ENCODE measurements at places on chromosomes 5 and 9.

DNA sequence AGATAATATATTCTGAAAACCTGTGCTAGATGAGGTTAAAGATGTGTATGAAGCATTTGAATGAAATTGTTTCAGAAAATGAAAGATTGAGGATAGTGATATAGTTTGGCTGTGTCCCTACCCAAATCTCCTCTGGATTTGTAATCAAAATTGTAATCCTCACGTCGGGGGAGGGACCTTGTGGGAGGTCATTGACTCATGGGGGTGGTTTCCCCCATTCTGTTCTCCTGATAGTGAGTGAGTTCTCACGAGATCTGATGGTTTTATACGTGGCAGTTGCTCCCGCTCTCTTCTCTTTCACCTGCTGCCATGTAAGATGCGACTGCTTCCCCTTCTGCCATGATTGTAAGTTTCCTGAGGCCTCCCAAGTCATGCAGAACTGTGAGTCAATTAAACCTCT is 2.0 kb upstream of the TEX48 start:
- DNase-seq, result no peak

- no peak for DNase-seq
These were observed 108.5 kb upstream of the TXNDC8 start for GRCh38 chr9:110446171-110446570.

- DNase-seq, result no peak
These were observed 51.9 kb upstream of the JAK2 start for GRCh38 chr9:4933177-4933576.

- no peak for DNase-seq
These were observed 13.9 kb downstream of the LRRC70 start for GRCh38 chr5:62592558-62592957.

DNA sequence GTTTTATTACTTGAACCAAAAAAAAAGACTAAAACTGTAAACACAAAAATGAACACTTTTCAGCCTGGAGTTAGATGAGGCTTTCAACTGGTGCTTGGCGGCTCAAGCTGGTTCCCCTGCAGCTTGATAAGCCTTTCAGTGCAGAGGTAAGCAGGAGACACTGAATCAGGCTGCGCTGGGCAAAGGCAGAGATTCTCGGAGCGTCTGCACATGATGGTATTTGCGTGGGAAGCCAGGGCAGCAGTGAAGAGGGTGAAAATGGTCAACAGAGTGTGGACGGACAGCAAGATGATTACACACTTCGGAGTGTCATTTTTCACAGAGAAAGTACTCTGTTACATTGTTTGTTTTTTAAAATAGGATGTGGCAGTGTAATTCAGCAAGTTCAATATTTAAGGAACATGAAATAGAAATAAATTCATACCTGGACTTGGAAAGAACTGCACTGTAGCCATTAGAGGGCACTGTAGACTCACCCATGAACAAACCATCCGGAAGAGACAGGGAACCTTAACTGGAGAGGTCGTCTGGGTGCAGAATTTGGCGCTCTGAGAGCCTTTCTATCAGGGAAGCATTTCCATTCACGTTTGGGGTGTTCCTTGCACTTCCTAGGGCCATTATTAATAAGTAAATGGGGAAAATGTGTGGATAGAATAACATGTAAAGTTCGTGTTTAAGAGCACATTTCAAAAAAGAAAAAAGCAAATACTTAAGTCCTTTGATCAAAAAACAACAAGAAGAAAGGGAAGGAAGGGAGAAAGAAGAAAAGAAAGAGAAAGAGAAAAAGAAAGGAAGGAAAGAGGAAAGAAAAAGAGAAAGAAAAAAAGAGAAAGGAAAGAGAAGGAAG is 69.8 kb downstream of the ICE1 start:
- no peak for DNase-seq

GRCh38 chr5:137481596-137481995 is 17.5 kb downstream of the SPOCK1 start:
- DNase-seq, result no peak

- no peak for DNase-seq
These were observed 75.7 kb upstream of the IRX4 start for GRCh38 chr5:1958211-1959010.

DNA sequence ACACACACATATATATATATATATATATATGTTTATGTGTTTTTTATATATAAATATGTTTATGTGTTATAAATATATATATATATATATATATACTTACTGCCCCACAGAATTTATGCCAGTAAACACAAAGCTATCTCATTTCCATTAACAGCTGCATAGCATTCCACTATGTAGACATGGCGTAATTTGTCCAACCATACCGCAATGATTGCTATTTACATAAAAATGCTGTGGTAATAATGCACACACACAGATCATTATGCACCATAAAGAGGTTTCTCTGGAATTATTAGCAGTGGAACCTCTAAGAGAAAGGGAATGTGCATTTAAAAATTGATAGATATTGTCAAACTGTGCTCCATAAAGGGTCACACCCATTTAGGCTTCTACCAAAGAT is 150.1 kb downstream of the CEP120 start:
- no peak for DNase-seq

DNA sequence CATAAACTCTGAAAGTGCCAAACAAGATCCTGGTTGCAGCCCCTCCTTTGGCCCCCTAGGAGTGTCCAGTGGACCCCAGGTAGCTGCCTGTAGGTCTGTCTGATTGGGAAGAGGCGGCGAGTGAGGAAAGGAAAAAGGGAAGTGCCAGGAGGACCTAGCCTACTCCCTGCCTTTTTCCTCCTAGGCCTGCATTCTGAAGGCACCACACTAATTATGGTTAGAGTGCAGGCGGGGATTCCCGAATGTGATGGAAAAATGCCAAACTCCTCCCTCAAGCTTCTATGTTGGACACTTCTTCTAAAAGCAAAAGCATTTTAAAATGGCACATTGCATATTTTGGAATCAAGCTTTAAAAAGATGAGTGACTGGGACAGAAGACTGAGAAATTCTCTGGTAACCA is 83.2 kb upstream of the SMIM15 start:
- no peak for DNase-seq

DNA sequence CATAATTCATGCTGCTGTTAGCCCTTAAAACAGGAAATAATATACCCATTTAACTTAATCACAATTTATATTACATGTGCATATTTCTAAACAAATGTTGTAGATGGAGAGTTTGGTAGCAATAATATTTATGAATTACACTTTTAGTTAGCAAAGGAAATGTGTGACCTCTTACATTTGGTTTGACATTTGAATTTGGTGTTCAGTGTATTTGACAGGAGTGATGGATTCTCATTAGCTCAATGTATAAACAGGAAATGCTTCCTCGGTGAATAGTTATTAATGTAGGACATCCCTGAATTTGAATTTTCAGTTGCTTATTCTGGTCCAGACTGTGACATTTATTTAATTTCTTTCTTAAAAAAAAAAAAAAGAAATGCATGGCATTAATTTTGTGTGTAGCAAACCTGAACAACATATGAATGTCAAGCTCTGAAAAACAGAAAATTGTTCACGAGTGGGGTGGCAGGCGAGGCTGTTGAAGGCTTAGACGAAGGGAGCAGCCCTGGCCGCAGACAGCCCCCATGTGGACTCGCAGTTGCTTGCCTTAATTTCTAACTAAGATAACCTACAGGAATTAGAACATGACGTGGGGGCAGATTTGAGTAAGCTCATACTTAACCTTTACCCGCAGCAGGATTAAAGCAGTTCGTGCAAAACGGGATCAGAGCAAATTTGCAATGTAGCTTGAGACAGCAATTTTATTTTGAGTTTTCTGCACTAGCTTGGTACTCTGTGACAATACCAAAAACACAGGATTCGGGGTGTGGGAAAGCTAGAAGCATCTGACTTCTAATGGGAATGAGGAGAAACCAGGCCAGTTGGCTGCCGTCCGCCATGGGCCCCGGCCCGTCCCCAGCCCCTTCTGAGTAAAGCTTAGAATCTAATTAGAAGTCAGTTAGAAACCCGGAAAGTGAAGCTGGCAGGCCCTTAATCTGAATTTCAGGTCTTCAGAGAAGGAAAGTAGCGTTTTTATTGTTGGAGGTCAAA is 134.3 kb downstream of the MACROH2A1 start:
- no peak for DNase-seq

DNA sequence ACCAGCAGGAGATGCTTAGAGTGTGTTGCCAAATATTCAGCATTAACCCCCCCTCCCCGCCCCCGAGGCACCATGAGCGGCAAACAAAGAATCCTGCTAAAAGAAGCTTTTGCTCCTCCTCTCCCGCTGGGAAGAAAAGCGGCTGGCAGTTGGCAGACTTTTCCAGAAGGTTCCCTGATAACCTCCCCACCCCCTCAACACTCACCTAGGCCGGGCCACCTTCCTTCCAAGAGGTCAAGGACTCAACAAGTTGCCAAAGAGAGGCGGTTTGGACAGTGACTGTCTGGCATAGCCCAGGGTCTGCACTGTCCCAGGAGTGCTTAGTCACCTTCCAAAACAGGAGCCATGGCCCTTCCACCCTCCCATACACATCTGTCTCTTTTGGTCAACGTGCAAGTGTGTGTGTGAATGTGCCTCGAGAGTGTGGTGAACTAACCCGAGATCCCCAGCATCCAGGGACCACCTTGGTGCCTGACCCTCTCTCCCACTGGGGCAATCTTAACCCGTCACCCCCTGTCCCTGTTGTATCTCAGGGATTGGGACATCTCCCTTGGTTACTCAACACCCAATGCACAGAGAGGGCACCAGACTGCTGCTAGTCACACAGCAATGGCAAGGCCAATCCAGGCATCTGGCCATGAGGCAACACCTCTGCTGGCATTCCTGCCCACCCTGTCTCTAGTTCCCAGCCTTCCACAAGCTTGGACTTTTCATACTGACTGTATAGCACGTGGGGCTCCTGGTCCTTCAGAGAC is 18.9 kb downstream of the CAMK2A start:
- DNase-seq, result no peak

DNA sequence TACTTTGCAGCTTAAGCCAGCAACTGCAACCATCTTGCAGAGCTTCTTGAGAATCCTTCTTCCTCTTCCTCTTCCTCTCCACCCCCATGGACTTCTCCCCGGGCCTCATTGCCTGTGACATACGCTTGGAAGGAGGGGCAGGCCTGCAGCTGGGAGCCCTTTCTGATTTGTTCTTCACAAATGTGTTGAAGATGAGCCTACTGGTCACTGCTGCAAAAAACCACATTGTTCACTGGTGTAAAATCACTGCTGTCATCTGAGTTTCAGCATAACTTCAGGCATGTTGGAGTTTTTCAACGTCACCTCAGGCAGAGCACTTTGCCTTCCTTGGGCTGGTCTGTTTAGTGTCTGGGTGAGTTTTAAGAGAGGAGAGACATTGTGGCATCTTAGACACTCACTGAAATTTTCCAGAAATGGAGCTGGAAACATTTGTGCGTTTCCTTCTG is 7.9 kb downstream of the TJP2 start:
- DNase-seq, result no peak

GRCh38 chr9:13557746-13558145 is 278.3 kb upstream of the MPDZ start:
- DNase-seq, result no peak

- no peak for DNase-seq
These were observed 13.8 kb downstream of the GSN start for GRCh38 chr9:121281614-121282276.

GRCh38 chr9:109779711-109780452 is at the start of gene PALM2AKAP2:
Gene PALM2AKAP2 (plus strand): TSS chr9:109780198. CDS start chr9:109780489, 291 bp downstream.
- DNase-seq, result no peak

GRCh38 chr9:137564817-137565411 is 13.2 kb downstream of the MRPL41 start:
- DNase-seq, result no peak

DNA sequence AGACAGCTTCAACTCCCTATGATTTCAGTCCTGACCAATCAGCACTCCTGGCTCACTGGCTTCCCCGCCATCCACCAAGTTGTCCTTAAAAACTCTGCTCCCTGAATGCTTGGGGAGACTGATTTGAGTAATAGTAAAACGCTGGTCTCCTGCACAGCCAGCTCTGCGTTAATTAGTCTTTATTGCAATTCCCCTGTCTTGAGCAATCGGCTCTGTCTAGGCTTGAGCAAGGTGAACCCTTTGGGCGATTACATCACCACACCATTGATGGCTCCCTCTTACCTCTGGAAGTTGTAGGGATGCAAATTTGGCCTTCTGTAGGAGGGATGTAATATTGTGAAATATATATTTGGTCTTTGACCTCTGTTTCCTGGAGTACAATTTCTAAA is 2.9 kb upstream of the SLC23A1 start:
- DNase-seq, result no peak

DNA sequence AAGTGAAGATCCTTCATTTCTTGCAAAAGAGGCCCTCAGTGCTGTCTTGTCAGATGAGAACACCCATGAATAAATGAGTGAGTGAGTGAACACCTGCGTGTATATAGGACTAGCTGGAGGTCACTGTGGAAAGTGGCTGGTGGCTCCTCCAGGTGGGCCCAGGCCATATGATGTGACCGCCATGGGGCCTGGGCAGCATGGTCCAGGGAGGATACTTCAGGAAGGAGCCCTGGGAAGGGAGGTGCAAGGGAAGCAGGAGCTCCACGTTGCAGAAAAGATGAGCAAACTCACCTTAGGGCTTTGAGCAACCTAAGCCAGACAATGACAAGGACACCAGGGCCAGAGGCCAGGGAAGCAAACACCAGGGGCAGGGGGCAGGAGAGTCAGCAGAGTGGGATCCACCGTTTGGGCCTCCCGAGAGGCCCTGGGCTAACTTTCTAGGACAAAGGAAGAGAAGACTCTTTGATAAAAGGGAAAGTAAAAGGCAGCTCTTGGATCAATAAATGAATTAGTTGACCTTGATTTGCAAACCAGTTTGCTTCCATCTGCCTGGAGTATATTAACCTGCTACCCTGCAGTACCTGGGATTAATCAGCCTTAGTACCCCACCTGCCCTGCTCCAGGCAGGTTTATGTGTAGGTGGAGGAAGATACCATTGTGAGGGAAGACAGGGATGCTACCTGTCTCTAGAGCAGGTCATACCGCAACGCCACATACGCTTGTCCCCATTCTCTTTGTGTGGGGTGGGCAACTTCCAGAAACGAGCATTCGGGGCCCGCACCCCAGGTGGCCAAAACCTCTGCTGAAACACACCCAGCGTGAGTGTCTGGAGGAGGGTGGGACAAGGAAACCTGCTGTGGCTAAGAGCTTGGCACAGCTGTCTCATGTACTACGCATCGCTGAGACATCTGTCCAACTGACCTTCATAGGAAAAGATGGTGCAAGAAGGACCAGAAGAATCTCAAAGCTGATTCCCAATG is 51.4 kb upstream of the OLFM1 start:
- no peak for DNase-seq

DNA sequence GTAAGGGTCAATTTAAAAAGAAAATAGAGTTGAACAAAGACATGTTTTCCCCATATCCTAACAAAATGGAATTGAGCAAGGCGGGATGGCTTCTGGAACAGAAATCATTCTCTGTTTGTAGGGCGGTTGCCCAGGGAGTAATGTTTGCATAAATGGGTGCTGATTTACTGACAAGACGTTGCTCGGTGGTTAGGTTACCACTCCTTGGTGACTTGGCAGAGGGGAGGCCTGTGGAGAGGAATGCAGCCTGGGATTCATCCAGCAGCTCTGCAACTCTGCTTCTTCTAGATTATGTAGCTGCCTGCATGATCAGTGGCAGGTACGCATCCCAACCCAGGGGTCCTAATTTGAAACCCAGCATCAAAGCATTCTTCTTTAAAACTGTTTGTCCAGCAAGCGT is 200.2 kb downstream of the CFAP90 start:
- DNase-seq, result no peak
